T1000 (cell line): ENCODE measurements at places on chromosomes 2 and 18.

DNA sequence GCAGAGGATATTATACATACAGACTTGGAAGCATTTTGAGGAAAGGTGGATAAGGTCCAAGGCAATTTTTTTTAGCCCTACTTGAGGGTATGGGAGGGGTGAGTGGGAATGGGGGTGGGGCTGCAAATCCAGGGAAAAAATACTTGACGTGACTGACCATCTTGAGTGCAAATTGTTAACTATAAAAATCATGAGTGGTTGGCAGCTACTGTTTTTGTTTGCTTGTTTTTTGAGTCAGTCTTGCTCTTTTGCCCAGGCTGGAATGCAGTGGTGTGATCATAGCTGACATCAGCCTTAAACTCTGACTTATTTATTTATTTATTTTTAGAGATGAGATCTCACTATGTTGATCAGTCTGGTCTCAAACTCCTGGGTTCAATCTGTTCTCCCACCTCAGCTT is 458.8 kb downstream of the PIK3C3 start:
- peak; percentile 19 for DNase-seq

DNA sequence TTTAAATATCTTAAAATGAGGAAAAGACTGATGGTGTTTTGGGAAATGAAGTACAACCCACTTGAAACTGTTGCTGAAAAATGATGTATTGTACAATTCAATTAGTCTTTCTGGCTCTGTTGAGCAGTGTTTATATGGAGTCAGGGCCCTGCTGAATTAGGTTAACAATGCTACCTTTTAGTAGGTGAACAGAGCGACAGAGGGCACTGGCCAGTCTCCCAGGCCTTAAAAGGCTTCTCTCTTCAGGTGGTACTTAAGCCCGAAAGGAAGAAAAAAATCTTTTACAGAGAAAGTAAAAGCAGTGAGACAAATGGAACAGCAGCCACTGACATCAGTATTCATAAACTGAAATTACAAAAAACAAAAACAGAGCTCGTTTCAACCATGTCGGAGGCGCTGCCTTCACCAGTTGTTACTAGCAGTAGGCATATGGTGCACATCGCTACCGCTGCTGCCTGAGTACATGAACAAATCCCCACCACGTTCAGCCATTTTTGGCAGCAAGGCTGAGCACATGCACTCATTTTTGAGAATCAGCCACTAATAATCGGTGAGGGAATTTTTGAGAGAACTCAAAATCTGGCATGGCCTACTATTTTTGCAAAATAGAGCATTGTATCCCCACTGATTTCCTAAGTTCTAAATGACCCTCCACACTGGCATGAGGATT is 91.8 kb downstream of the PLEKHM3 start:
- no peak for DNase-seq

- DNase-seq: no peak
Measured at GRCh38 chr2:227411990-227412350, 24.2 kb upstream of the SCYGR1 start.

DNA sequence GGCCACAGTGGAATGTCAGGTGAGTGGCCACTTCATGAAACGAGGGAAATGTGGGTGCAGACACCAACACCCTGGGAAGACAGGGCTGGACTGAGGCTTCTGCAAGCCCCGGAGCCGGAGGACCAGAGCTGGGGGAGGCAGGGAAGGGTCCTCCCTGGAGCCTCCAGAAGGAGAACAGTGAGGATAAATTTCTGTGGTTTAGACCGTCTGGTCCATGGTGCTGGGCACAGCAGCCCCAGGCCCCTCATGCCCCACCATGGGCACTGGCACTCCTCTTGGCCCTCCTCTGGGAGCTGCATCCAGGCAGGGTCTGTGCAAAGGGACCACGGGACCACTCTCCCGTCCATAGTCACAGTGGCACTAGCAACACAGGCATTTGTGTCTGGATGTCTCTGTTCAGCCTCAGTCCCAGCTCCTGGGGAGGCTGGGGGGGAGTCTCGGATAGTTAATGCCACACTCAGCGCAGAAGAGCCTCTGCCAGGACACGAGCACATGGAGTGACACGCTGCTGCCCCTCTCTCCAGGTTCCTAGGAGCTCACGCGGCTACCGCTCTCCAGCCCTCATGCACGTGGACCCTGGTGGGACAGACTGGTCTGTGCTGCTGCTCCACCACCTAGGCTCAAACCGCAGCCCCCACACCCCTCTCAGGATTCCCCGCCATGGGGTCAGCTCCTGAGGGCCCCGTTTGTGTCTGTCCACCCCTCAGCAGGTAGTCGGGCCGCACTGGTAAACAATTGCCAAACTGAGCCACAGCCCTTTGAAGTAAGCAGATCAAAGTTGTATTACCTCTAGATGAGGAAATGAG is 305.9 kb upstream of the SALL3 start:
- DNase-seq: no peak

GRCh38 chr2:69770193-69770702 is 28.3 kb downstream of the ANXA4 start:
- DNase-seq: no peak

DNA sequence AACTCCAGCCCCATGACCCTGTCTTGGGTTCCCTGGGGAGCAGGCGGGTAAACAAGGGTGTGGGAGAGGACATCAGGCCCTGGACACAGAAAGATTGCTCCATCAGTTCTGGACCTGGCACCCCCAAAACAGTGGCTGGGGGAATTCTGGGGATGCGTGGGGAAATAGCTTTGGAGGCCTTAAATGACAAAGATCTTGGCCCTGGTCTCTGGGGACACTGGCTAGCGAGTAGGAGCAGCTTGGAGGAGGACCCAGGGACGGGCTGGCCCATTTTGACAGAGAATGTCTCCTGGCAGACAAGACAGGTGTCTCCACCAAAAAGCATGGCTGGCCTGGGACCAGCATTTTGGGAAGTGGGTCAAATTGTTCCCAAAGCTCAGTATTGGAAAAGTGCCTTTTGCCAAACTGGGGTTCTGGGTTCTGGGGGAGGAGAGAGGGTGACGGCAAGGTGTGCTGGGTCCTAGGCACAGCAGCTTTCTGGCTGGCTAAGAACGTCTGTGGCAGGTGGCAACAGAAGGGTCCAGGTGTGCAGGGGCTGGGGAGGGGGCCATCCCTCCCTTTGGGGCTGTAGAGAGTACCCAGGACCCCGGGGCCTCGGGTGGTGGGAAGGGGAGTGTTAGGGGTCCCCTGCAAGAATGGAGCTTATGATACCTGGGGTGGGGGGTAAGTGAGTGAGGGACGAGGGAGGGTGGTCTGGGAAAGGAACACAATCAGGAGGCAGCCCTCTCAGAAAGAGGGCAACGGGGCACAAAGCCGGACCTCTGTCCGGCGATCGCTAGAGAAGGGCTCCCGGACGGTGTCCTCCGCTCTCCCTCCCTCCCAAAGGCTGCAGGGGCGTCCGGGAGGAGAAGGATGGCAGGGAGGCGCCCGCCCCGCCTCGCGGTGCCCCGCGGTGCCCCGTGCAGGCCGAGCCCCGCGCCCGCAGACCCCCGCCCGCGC is 556 bp downstream of the CYRIA start:
- no peak for DNase-seq

DNA sequence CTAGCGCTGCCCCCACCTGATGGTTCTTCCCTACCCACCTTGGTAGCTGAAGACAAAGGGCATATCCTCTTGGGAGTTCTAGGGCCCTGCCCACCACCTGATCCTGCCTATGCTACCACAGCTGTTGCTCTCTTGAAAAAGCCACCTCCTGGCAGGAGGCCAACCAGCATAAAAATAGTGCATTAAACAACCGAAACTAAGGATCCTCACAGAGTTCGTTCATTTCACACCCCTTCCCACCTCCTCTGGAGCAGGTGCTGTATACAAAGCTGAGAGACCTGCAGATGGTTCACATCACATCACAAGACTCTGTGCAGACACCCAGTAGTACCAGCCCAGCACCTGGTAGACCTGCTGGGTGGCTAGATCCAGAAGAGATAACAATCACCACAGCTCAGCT is 1348.0 kb upstream of the TMEFF2 start:
- no peak for DNase-seq

DNA sequence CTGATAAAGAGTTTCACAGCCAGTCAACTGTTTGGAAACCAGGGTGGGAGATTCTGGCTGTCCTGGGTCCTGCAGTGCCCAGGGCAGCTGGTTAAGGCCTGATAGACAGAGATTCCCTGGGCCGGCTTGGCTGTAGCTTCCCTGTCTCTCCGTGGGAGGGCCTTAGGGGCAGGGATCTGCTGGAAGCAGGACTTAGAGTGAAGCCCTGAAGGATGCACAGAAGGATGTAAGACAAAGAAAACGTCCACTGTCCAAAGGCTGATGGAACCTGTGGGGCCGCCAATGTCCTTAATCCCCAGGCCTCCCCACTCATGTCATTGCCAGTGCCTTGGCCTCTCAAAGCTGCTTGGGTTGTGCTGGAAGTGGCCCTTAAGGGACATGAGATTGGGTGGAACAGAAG is 33.0 kb downstream of the MROH2A start:
- no peak for DNase-seq

DNA sequence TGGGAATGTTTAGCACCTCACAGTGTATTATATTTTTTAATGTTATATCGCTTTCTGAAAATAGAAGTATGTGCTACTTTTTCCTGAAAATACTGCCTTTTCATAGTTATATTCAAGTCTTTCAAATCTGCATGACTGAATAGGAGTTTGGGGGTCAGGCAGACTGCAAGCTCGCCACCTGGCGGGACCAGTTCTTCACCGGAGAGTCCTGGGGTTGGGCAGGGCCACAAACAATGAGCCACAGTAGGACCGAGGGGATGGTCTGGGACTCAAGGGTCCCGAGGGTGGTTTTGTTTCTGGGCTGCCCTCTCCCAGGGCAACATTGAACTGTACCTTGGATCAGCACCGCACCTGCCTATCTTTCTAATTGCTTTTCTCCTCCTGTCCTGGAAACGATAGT is 70.6 kb downstream of the VWA3B start:
- no peak for DNase-seq

DNA sequence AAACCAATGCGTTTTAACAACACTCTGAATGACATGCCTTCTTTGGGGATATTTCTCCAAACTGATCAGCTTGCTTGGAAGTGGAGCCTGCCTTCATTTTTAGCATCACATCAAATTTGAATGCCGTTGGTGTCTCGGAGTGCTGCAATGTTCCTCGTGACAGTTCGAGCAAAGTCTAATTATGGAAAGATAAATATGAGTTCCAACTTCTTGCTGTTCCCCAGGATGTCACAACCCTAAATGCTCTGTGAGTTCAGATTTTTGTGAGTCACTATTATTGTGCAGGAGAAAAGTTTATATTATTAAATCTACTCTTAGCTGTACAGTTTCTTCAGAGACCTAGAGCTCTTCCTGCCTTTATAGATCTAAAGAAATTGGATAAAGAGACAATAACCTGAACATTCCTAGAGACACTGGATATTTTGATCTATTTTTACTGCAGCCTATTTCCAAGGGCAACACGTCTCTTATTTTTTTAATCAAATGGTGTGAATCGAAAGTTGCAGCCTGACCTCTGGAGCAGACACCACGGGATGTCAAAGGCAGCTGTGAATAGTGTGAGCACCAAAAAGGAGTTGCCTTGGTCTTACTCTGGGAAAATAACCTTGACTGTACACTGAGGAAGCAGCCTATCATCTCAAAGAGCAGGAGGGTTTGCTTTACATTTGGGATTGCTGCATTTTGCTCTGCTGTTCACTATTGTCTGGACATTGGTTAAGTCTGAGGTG is 330.1 kb downstream of the TDRD15 start:
- DNase-seq: no peak
